ENCODE measurements at places on chromosomes 7 and 10.

DNA sequence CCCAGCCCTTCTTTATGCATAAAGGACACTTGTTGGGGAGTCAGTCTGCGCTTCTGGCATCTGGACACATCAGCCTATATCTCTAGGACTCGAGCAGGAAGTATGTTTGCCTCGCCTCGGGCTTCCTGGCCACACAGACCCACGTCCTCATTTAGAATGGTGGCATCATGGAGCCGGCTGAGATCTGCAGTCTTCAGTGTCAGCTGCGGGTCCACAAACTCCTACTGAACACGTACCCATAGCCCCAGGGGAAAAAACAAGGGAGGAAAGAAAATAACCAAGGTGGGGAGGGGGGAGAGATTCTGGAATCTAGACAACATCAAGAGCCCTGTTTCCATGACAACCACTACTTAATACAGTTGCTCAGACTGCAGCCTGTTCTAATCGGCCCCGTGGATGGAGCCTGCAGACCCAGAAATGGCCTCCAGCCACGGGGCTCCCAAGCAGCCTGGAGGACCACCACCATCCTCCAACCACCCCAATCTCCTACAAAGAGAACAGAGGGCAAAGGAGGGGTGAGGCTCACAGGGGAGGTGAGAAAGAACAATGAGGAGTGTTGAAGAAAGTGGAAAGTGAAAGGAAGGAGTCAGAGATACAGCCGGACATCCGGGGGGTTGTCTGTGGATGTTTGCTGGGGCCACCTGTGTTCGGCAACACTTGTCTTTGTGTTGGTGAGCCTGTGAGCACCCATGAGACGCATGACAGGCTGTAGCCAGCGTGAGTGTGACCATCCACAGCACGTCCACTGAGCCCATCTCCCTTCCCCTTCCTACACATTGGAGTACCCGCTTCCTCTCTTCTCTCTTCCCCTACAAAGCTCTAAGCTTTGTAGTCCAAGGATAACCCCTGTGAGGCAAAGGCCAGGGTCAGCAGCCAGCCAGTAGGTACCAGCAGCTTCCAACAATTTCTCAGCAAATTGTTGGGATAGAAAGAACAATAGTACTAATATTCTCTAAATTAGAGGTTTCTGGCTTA lies 141.0 kb downstream of the PLXNA4 start:
- peak overlapping the region; percentile 90 for H3K27ac ChIP-seq
- H3K36me3 ChIP-seq, result peaks cover 21% of the 10 kb centered on the region
- H3K27me3 ChIP-seq, result no peaks in the 10 kb centered on the region
- peaks cover 95% of the 10 kb centered on the region for H3K4me1 ChIP-seq

GRCh38 chr7:21806388-21806787 lies 139.3 kb downstream of the CDCA7L start:
- H3K27ac ChIP-seq, result no peak overlapping the region
- H3K4me1 ChIP-seq, result no peaks in the 10 kb centered on the region
- no peak for DNase-seq
- H3K4me3 ChIP-seq, result no peak overlapping the region
- H3K27me3 ChIP-seq, result no peaks in the 10 kb centered on the region
- H3K36me3 ChIP-seq, result no peaks in the 10 kb centered on the region

DNA sequence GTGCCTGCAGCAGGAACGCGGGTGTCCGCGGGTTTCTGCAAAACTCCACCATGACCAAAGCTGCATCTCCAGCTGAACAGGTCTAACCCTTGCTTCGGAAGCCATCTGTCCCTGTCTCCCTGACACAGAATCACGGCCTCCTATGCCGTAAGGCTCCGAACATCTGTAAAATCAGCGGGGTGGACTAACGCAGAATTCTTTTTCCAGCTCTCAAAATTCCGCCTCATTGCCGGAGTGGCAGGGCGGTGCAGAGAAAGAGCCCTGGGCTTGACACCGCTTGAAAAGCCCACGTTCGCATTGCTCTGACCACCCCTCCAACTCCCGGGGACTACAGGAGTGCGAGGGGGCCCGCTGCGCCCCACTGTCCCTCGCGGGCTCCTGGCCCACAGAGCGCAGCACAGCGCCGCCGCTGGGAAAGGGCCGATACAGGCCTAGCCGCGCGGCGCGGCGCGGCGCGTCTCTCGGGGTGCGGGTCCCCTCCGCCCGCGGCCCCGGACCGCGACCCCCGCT lies 409 bp downstream of the DNMBP start:
- no peak for DNase-seq
- peaks cover 60% of the 10 kb centered on the region for H3K27me3 ChIP-seq
- H3K36me3 ChIP-seq, result no peaks in the 10 kb centered on the region

- H3K27me3 ChIP-seq, result peaks cover 6% of the 10 kb centered on the region
- no peak overlapping the region for H3K27ac ChIP-seq
- no peaks in the 10 kb centered on the region for H3K4me1 ChIP-seq
- DNase-seq, result no peak
Observed at GRCh38 chr10:1662438-1663025, 74.8 kb downstream of the ADARB2 start.

- peaks cover 31% of the 10 kb centered on the region for H3K36me3 ChIP-seq
- no peak overlapping the region for H3K27ac ChIP-seq
- DNase-seq, result no peak
- H3K27me3 ChIP-seq, result no peaks in the 10 kb centered on the region
- H3K4me3 ChIP-seq, result no peak overlapping the region
Observed at GRCh38 chr7:23338439-23338838, 39.3 kb downstream of the MALSU1 start.

DNA sequence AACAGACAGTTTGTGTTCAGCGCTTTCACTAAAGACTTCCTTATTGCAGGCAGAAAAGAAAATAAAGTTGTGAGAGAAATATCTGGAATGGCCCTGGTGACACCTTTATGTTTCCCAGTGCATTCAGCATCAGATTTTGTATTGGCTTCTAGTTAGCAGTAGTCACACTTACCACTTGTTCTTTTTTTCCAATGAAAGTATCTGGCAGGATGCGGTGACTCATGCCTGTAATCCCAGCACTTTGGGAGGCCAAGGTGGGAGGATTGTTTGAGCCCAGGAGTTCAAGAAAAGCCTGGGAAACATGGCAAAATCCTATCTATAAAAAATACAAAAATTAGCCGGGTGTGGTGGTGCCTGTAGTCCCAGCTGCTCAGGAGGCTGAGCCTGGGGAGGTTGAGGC lies 649.6 kb downstream of the LRMDA start:
- H3K36me3 ChIP-seq, result no peaks in the 10 kb centered on the region
- H3K27ac ChIP-seq, result no peak overlapping the region
- no peaks in the 10 kb centered on the region for H3K27me3 ChIP-seq
- H3K4me3 ChIP-seq, result no peak overlapping the region
- H3K4me1 ChIP-seq, result no peaks in the 10 kb centered on the region

GRCh38 chr10:43273543-43273942 lies 6.7 kb upstream of the RASGEF1A start:
- no peak for DNase-seq
- no peak overlapping the region for H3K4me3 ChIP-seq
- no peak overlapping the region for H3K27ac ChIP-seq

DNA sequence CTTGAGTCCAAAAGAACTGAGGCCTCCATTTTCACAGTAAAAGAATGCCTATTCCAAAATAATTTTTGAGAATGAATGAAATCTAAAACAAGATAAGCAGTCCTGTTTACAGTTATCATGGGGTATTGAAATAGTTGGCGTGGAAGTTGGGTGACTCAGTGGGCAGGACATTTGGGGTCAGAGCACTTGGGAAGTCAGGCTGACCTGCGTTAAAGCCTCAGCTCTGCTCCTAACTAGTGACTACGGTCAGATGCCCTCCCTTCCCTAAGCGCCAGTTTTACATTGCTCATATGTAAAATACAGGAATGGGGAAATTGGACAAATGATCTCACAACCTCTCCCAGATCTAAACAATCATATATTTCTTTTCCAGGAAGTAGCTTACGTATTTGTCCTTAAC lies 2.3 kb upstream of the PAPSS2 start:
- no peak for DNase-seq
- peaks cover 4% of the 10 kb centered on the region for H3K4me1 ChIP-seq
- H3K27me3 ChIP-seq, result peaks cover 35% of the 10 kb centered on the region
- H3K4me3 ChIP-seq, result no peak overlapping the region
- no peak overlapping the region for H3K27ac ChIP-seq
- no peaks in the 10 kb centered on the region for H3K36me3 ChIP-seq

DNA sequence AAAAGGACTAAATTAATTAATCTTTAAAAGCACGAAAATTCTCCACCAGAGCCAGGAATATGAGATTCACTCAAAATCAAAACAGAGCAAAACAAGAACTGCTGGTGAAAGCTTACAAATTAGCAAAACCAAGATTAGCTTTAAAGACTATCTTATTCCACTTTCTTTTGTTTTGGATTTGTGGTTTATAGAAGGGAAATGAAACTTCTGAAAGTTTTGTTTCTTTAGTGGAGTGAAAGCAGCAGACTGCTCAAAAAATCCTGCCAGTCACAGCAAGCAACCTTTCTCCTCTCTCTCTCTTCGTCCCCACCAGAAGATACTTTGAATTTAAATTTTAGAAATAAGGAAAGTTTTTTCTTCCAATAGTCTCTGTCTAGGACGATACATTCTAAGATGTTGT lies 7.8 kb downstream of the ACTA2 start:
- H3K36me3 ChIP-seq, result peaks cover 3% of the 10 kb centered on the region
- peaks cover 11% of the 10 kb centered on the region for H3K4me1 ChIP-seq
- H3K4me3 ChIP-seq, result no peak overlapping the region
- no peaks in the 10 kb centered on the region for H3K27me3 ChIP-seq

- H3K36me3 ChIP-seq, result no peaks in the 10 kb centered on the region
- H3K4me3 ChIP-seq, result no peak overlapping the region
- no peaks in the 10 kb centered on the region for H3K4me1 ChIP-seq
- DNase-seq, result no peak
Observed at GRCh38 chr10:129179245-129179971, 287.6 kb upstream of the MGMT start.

DNA sequence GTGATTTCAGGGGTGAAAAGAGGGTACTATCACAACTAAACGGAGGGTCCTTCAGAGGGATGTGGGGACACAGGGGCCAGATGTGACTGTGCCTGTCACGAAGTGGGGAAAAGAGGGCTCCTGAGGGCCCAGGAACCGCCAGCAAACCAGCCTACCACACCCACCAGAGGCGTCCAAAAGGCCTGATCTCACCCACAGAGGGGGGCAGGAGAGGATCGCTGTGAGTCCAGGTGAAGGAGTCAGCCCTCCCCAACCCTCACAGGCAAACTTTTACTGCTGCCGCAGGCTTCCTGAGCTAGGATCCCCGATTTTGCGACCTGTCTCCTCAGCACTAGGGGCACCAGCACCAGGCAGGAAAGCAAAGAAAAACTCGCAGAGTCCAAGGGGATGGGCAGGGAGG lies 64.7 kb downstream of the HIPK2 start:
- DNase-seq, result no peak
- no peaks in the 10 kb centered on the region for H3K27me3 ChIP-seq
- no peak overlapping the region for H3K4me3 ChIP-seq
- H3K4me1 ChIP-seq, result no peaks in the 10 kb centered on the region
- H3K36me3 ChIP-seq, result peaks cover 14% of the 10 kb centered on the region
- H3K27ac ChIP-seq, result no peak overlapping the region

- peak overlapping the region; percentile 46 for H3K27ac ChIP-seq
- H3K27me3 ChIP-seq, result no peaks in the 10 kb centered on the region
- peaks cover 43% of the 10 kb centered on the region for H3K4me1 ChIP-seq
- no peaks in the 10 kb centered on the region for H3K36me3 ChIP-seq
- H3K4me3 ChIP-seq, result no peak overlapping the region
- DNase-seq, result no peak
Observed at GRCh38 chr7:142481548-142481947, 223.7 kb upstream of the PRSS58 start.

DNA sequence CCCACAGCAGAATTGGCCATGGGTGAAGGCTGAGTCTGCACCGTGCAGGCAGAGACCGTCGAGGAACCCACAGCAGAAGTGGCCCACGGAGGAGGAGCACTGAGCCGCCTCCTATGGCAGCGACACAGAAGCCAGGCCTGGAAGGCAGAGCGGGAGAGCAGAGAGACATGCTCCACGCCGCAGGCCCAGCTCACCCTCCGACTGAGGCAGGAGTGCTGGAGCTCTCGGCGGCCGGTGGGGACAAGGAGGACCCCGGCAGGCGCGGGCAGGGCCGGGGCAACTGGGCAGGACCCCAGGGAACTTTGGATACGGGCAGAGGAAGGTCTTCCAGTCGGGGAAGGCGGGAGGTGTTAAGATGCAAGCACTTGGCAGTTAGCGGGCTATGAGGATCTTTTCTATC lies 420.4 kb downstream of the DNAJB6 start:
- H3K27me3 ChIP-seq, result no peaks in the 10 kb centered on the region
- peaks cover 5% of the 10 kb centered on the region for H3K4me1 ChIP-seq
- no peak for DNase-seq
- H3K36me3 ChIP-seq, result no peaks in the 10 kb centered on the region

DNA sequence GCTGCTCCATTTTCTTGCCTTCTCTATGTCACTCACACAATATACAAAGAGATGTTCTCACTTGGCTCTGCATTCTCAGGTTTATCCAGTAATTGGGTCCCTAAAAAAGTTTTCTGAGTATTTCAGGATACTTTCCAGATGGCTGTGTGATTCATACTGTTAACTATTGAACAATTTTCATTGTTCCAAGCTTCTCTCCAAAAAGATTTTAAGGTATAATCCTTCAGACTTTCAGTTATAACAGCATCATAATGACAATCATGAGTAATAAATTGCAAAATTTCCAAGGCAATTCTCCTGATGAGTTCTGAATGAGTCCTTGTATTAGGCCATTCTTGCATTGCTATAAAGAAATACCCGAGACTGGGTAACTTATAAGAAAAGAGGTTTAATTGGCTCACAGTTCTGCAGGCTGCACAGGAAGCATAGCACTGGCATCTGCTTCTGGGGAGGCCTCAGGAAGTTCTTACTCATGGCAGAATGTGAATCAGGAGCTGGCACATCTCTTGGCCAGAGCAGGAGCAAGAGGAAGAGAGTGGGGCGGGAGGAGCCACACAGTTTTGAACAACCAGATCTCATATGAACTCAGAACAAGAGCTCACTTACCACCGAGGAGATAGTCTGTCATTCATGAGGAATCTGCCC lies 148.1 kb downstream of the SLC16A9 start:
- no peaks in the 10 kb centered on the region for H3K27me3 ChIP-seq
- no peak overlapping the region for H3K27ac ChIP-seq

DNA sequence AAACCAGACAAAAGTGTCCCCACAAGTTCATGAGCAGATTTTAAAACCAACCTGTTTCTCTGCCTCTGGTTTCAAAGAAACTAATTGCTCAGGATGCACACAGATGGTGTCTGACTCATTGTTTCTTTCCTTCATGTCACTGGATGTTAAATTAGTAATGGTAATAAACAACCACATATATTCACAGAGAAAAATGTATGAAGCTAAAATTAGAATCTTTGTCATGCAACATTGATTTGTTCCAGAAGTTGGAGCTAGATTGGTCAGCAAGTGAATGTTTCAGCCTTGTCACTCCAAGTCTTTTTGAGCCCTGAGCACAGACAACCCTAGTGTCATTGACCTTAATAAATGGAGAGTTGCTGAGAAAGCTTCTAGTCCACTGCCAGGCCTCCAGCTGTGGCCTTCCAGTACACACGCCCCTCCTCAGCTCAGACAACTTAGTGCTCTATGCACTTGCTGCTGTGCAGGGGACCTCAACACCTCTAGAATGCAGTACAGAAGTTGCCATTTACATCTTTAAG lies 175.9 kb downstream of the CCDC71L start:
- peak overlapping the region; percentile 29 for H3K27ac ChIP-seq
- no peak overlapping the region for H3K4me3 ChIP-seq
- H3K4me1 ChIP-seq, result peaks cover 26% of the 10 kb centered on the region
- no peak for DNase-seq
- no peaks in the 10 kb centered on the region for H3K27me3 ChIP-seq

All from T-helper 2 cell treated with Interferon-gamma antibody and Interleukin-4, amounts not matched to agents 5 μg/mL and 100 μg/mL, for 36 hours (primary cell).